Activated CD8-positive, alpha-beta memory T cell treated with anti-CD3 and anti-CD28 coated beads for 4 hours (primary cell): ENCODE measurements at places on chromosomes 1 and 21.

- DNase-seq = no peak
These were observed 26.2 kb upstream of the CYYR1 start for GRCh38 chr21:26599261-26599660.

- no peak for DNase-seq
These were observed 3.5 kb downstream of the TIE1 start for GRCh38 chr1:43304314-43304681.

- DNase-seq = peak; percentile 45
These were observed 19.7 kb downstream of the MFAP2 start for GRCh38 chr1:16960560-16961296.

DNA sequence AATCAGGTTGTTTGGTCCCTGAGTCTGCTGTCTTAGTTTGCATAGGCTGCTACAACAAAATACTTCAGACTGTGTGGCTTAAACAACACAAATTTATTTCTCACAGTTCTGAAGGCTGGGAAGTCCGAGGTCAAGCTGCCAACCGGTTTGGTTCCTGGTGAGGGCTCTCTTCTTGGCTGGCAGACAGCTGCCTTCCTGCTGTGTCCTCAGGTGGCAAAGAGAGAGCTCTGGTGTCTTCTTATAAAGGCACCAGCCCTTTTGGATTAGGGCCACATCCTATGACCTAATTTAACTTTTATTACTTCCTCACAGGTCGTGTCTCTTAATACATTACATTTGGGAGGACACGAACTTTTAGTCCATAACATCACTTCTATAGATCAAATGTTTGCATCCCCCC lies 89.6 kb upstream of the CD34 start:
- DNase-seq = no peak

GRCh38 chr1:156102633-156103511 lies 11.6 kb upstream of the LMNA start:
- no peak for DNase-seq

DNA sequence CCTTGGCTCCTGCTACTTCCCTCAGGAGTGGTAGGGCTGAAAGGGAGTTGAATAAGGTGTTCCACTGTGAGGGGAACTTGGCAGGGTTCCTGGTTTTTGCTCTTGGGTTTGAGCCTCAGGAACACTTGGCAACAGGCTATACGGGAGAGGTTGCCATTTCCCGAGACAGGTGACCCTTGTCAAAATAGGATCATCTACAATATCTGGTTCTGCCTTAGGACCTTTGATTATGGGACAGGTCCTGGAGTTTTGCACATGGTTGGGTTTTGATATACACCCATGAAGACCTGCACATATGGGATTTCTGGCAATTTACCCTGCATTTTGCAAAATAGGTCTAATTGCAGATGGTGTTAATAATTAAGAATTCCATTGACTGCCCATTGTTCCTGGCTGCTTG lies 31.1 kb downstream of the YY1AP1 start:
- no peak for DNase-seq

- DNase-seq = peak; percentile 46
These were observed 9.0 kb downstream of the NPPA start for GRCh38 chr1:11838349-11839272.
